ENCODE measurements at places on chromosomes 11 and 22.

DNA sequence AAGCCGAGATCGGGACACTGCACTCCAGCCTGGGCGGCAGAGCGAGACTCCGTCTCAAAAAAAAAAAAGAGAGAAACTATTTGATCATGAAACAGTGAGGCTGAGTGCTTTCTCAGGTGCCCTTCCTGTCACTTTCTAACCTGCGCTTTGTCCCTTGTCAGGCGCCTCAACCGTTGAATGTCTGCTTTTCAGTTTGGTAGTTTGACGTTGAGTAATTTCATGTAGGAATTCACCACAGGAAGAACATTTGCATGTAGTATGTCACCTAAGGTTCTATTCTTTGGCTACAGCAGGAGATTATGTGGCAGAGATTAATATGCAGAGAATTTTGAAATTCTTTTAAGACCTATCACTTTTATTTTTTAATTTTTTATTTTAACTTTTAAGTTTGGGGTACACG is 57.2 kb downstream of the PPFIA1 start:
- DNase-seq: no peak

DNA sequence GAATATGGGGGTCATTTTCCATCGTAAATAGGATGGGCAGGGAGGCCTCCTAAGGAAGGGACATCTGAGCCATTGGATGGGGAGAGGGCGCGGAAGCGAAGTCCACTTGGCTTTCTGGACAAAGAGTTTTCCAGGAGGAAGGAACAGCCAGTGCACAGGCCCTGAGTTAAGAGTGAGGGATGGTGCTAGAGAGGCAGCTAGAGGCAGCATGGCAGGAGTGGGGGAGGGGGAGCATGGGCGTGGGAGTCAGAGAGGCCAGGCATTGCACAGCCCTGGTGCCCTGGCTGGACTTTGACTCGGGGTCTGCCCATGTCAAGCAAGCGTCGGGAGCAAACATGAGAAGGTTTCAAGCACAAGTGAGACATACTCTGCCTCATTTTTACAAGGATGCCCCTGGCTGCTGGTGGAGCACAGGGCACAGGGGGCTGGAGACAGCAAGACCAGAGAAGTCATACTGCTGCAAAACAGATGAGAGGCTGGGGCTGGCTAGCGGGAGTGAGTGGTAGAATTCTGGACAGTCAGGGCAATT is 9.0 kb downstream of the GNAZ start:
- DNase-seq: no peak

DNA sequence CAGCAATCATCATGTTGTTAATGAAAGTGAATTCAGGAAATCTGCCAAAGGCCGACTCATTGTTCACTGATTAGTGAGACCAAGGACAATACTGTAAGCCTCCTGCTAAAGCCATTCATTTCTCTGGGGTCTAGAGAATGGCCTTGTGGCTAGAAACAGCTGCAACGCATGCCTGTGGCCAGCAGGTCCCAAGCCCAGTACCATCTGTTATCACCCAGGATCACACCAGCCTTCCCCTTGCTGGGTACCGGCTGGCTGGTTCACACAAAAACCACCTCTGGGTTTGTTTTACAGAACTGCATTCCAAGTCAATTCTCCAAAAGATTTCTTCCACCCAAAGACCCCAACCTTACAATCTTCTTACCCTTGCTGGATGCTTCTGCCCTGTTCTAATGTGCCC is 1.1 kb downstream of the PLAAT5 start:
- peak; percentile 74 for DNase-seq

DNA sequence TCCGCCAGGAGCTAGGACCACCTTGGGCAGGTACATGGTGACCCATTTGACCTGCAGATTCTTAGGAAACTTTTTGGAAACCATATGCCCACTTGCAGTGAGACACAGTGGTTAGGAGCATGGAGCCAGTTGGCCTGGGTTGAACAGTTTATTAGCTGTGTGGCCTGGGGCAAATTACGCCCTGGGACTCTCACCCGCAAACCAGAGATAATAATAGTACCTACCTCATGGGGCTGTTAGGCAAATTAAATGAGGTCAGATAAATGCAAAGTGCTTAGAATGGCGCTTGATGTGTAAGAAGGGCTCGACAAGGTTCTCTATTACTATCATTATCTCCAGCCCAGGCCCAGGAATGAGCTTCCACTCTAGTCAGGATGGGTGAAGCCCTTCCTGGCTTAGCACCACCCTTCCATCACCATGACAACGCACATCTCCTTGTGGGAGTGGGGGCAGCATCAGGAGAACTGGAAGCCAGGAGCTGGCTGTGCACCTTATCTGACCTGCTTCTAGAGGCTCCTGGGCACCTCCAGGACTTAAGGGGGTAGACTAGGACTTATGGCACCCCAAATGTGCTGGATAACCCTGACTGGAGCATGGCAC is 5.1 kb downstream of the SYT12 start:
- no peak for DNase-seq

DNA sequence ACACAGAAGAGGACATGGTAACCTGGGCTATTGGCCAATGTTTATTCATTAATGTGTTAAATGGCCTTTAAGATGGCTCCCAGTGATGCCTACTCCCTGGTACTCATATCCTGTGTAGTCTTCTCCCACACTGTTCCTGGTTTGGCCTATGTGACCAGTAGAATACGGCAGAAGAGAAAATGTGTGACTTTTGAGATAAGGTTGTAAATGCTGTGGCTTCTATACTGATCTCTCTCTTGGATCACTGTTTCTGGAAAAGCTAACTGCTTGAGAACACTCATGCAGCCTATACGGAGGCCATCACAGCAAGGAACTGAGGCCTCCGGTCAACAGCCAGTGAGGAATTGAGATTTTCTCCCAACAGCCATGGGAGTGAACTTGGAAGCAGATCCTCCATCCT is 24.1 kb downstream of the MAML2 start:
- DNase-seq: no peak

DNA sequence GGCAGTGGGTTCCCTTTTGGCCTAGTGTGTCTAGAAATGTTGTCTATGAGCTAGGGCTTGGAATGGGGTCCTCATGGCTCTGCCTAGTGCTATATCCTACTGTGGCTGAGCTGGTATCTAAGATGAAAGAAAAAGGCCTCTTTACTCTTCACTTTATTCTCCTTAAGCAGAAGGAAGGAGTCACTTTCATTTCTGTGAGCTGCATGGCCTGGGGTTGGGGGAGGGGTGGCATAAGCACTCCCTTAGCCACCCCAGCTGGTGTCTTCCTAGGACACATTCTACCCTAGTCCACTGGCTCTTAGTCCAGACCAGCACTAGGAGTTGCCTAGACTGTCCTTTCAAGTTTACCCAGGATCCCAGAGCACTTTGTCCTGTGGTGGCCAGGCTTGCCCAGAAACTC is 1148.9 kb upstream of the CNTN5 start:
- DNase-seq: no peak

- DNase-seq: no peak
These were observed 110.9 kb downstream of the TSPAN18 start for GRCh38 chr11:44837661-44838060.

- DNase-seq: no peak
These were observed 204.6 kb downstream of the DBX1 start for GRCh38 chr11:19955660-19956059.

- peak; percentile 99 for DNase-seq
These were observed 18.3 kb upstream of the MICALL1 start for GRCh38 chr22:37887584-37888378.

Data from islet precursor cell (in vitro differentiated cells).